ENCODE measurements at places on chromosomes 4 and X. TPM values are rescaled to one million over a fixed set of nuclear protein-coding genes. Genes with fewer than 3 reads are reported as not detected.

Gene ETDA
- polyA plus RNA-seq = not detected

Gene MAOA
- 0.92 TPM for polyA plus RNA-seq

Gene AMMECR1
- 1.3 TPM for polyA plus RNA-seq

Gene BEND2
- not detected for polyA plus RNA-seq

Gene TMPRSS11B
- not detected for polyA plus RNA-seq

Gene TRO
- 27.0 TPM for polyA plus RNA-seq

Gene P2RY8
- polyA plus RNA-seq = not detected

Gene SLC16A2
- 2.4 TPM for polyA plus RNA-seq

Gene NPY2R
- 0.63 TPM for polyA plus RNA-seq

Gene MSX1
- polyA plus RNA-seq = 0.86 TPM

Gene HHIP
- 1.1 TPM for polyA plus RNA-seq

Gene CENPVL1
- polyA plus RNA-seq = 0.92 TPM

Gene BMX
- not detected for polyA plus RNA-seq

Data from Purkinje cell (primary cell).